ENCODE measurements at places on chromosomes 7 and 10. TPM values are rescaled to one million over a fixed set of nuclear protein-coding genes. Genes with fewer than 3 reads are reported as not detected.

CAMK2B gene
- 0.17 TPM for total RNA-seq

- no peaks in the 10 kb centered on the region for H3K36me3 ChIP-seq
- H3K4me3 ChIP-seq: no peak overlapping the region
- peak; percentile 37 for DNase-seq
- no peaks in the 10 kb centered on the region for H3K4me1 ChIP-seq
- H3K27me3 ChIP-seq: no peaks in the 10 kb centered on the region
These were observed 632.6 kb downstream of the KCNMA1 start for GRCh38 chr10:77004917-77005564.

DNA sequence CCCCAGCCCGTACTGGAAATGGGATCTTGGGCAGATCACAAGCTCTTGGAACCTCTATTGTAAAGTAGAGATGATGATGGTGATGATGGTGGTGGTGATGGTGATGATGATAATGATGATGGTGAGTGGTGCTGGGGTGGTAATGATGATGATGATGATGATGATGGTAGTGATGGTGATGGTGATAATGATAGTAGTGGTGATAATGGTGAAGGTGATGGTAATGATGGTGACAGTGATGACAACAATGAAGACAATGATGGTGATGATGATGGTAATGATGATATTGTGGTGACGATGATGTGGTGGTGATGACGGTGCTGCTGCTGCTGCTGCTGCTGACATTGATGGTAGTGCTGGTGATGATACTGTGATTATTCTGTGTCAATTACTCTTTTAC is 91.0 kb upstream of the AFAP1L2 start:
- H3K36me3 ChIP-seq: peaks cover 4% of the 10 kb centered on the region
- no peaks in the 10 kb centered on the region for H3K4me1 ChIP-seq
- no peak overlapping the region for H3K27ac ChIP-seq
- H3K27me3 ChIP-seq: no peaks in the 10 kb centered on the region
- no peak overlapping the region for H3K4me3 ChIP-seq

DNA sequence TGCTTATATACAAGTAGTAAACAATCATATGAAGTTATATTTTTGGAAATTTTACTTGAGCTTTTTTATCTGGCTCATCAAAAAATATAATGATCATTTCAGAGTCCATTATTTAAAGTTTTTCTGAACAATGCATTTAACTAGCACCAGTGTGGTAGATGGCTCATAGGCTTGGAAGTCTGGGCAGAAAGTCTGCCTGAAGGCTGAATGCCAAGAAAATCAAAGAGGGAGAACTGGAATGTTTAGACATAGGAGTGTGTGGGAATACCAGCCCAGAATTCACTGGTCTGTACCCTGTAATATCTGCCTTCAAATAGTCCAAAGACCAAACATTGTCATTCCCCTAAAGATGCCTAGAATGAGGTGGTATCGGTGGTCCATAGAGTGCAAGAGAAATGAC is 40.3 kb upstream of the ANK3 start:
- H3K27me3 ChIP-seq: no peaks in the 10 kb centered on the region
- no peaks in the 10 kb centered on the region for H3K4me1 ChIP-seq
- no peaks in the 10 kb centered on the region for H3K36me3 ChIP-seq
- no peak for DNase-seq

DNA sequence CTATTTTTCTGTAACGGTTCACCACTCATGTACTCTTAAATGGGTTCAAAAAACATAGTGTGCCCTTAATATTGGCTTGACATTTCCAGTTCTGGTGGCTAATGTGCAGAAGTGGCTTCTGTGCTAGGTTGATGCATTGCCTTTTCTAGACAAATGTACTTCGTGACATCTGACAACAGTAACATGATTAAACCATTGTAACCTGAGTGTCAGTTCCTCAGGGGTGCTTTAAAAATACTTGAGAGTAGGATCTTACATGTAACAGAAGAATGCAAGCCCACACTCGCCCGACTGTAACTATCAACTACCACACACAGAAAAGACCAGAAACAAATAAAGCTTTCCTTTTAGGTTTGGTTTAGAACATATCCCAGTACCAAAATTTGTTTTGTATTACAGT is 393.4 kb upstream of the NFE2L3 start:
- no peak for DNase-seq
- no peaks in the 10 kb centered on the region for H3K36me3 ChIP-seq
- no peak overlapping the region for H3K27ac ChIP-seq
- H3K4me3 ChIP-seq: no peak overlapping the region
- H3K4me1 ChIP-seq: no peaks in the 10 kb centered on the region

DNA sequence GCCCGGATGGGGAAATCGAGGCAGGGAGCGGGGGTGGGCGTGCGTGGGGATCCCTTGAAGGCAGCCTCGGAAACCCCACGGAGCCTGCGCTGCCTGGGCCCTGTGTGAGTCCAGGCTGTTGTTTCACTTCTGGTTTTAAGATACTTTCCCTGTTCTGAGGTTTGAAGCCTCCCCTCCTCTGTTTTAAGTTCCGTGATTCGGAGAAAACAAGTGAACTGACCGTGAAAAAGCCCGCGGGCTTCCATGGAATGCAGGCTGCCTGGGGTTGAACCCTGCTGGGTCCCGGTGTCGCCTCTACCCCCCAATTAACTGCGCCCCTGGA is 401 bp downstream of the LRRC27 start:
- DNase-seq: no peak
- H3K4me1 ChIP-seq: peaks cover 7% of the 10 kb centered on the region
- H3K27ac ChIP-seq: no peak overlapping the region
- no peaks in the 10 kb centered on the region for H3K27me3 ChIP-seq

- no peak overlapping the region for H3K27ac ChIP-seq
- DNase-seq: no peak
- no peaks in the 10 kb centered on the region for H3K27me3 ChIP-seq
- peaks cover 8% of the 10 kb centered on the region for H3K36me3 ChIP-seq
These were observed 37.5 kb downstream of the BTBD16 start for GRCh38 chr10:122308417-122309141.

GRCh38 chr7:8637322-8637721 is 203.9 kb downstream of the NXPH1 start:
- H3K4me3 ChIP-seq: no peak overlapping the region
- H3K27ac ChIP-seq: no peak overlapping the region
- H3K27me3 ChIP-seq: no peaks in the 10 kb centered on the region
- H3K4me1 ChIP-seq: no peaks in the 10 kb centered on the region

DNA sequence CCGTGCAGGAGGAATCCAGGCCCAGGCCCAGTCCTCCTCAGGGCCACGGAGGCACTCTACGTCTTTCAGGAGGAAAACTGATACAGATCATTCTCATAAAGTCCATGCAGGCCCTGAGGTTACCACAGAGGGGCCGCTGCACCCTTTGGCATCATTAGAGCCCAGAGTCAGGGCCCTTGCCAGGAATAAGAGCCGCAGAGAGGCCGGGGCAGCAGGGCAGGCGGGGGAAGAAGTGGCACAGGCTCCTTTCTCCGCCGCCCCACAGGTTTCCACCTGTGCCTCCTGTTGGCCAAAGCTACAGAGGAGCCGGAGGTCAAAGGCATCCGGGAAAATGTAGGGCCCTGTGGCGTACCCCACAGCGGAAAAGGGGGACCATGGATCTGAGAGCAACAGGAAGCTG is 366.6 kb upstream of the SHH start:
- H3K36me3 ChIP-seq: no peaks in the 10 kb centered on the region
- H3K4me1 ChIP-seq: no peaks in the 10 kb centered on the region
- no peak overlapping the region for H3K4me3 ChIP-seq
- H3K27me3 ChIP-seq: no peaks in the 10 kb centered on the region
- no peak for DNase-seq
- H3K27ac ChIP-seq: no peak overlapping the region

All from H9 (cell line).